Hematopoietic multipotent progenitor cell treated with erythropoietin and hydrocortisone succinate and interleukin-3 and kit ligand, for 15 days (in vitro differentiated cells): ENCODE measurements at places on chromosomes 3 and 15.

DNA sequence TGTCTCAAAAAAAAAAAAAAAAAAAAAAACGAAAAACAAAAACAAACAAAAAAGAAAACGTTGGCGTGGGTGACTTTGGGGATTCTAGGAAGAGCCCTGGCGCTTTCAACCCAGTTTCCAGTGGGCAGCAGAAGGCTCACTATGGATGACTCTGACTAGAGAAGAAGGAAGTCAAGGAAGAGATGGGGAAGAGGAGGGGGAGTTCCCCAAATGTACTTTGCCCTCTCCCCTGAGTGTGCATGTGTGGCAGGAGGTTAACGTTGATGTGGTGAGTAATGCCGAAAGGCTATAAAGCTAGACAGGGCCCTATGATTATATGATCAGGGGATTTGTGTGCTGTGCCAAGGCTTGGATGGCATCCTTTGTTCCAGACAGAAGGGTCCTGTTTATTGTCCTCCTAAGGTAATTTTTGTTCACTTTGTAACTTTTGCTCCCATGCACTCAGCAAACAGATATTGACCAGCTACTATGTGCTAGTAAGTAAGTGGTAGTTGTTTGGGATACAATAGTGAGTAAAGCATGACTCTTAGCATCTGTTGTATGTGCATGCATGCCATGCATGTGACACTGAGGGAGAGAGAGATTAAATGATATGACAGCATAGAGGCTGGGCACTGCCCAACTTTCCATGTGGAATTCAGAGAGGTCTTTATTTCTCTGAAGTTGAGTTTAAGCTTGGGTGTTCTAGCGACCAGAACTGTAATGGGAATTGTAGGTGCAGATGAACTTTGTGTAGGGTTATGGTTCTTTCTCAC is 750 bp upstream of the HHLA2 start:
- DNase-seq, result no peak

- DNase-seq, result peak; percentile 62
These were observed 39.6 kb downstream of the TMOD3 start for GRCh38 chr15:51869060-51869421.

DNA sequence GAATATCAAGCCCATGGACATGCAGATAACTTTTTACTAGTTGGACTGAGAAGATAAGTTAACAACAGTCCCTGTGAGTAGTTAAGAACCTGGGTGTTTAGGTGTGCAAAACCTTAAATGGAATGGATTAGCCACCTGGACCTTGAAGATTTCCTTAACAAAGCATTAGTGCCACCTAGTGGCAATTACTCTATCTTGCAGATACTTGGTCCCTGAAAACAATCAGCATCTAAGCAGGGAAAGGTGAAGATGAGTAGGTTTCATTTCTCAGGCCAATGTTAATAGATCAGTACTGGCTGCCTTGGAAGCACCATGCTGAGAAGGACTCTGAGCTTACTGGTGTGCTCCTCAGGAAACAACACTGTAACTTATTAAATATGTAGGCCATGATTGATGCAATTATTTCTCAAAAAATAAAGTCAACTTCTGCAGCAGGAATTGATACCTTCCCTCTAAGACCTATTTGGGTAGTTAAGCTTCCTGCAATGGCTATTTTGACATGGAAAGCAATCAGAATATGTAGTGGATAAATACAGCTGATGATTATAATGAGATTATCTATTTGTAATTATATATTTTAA is 329.4 kb downstream of the TBC1D5 start:
- DNase-seq, result peak; percentile 73

DNA sequence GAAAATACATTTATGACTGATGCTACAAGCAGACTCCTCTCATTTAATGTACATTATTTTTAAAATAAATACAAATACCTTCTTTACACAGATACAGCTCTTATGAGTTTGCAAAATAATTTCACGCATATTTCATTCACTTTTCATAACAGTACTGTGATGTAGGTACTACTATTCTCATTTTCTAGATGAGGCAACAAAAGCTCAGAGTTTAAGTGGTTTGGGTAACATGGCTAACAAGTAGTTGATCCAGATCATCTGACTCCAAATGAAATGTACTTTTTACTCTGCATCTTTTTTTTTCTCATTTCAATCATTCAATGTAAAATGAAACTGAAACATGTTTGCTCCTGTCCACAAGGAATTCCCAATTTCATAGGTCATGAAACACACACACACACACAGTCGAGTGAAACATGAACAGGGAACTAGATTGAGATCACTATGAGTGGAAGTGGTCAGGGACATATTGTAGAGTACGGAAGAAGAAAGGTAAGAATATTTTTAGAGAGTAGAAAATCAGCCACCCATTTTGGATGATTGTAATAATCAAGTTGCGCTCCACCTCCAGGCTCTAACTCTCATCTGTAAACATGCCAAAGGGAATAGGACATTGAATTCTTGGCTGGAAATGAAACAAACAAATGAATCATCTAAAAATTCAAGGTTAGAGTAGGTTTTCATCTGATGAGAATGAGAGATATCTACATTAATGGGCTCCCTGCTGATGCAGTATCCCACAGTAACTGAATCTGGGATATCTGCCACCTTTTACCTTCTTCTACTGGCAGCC is 92.4 kb downstream of the CLDN1 start:
- no peak for DNase-seq

- DNase-seq, result no peak
These were observed 1.8 kb downstream of the GASK1A start for GRCh38 chr3:42980909-42981308.

GRCh38 chr3:43748645-43749044 is 57.9 kb downstream of the ABHD5 start:
- DNase-seq, result no peak

DNA sequence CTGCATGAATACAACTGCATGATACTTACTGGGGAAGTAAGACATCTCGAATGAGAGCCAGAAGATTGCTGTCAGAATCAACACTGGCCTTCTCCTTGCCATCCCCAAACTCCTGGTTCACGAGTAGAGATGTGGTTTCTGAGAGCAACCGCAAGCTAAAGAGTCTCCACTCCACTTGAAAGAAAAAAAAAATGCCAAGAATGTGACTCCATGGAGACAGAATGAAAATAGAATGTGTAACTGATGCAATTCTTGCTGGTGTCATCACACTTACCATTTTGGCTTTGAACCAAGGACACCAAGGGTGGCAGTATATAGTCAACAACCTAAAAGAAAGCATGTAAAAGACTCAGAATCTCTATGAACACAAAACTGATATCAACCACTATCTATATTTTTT is 280.4 kb downstream of the ULK4 start:
- DNase-seq, result no peak

DNA sequence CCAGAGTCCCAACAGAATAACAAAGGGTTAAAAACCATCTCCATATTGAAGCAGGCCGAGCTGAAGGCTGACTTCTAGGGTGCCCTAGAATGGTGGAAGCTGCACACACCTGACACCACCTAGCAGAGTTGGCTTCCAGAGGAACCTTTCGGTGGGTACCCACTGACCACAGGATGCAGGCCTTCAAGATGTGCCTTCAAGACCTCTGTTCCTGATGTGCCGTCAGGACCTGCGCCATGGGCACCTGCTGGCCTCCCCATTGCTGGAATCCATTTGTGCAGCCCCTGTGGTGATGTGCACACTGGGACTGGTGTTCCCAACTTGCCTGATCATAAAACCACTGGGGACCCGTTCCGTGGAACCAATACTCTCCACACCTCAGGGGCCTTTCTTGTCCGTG is 35.7 kb upstream of the RPL32 start:
- no peak for DNase-seq

DNA sequence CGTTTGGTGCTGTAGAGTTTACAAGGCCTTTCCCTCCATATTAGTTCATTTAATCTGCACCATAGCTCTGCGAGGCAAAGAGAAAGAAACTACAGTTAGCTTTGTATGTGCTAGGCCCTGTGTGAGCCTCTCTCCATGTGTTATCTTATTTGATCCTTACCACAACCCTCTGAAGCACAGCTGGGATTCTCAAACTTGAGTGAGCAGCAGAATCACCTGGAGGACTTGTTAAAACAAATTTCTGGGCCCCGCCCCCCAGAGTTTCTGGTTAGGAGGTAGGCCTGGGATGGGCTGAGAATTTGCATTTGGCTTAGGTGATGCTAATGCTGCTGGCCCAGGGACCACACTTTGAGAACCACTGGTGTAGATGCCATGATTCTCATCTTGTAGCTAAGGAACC is 12.3 kb downstream of the CA12 start:
- no peak for DNase-seq

GRCh38 chr15:79067969-79068368 is 22.6 kb downstream of the RASGRF1 start:
- no peak for DNase-seq

DNA sequence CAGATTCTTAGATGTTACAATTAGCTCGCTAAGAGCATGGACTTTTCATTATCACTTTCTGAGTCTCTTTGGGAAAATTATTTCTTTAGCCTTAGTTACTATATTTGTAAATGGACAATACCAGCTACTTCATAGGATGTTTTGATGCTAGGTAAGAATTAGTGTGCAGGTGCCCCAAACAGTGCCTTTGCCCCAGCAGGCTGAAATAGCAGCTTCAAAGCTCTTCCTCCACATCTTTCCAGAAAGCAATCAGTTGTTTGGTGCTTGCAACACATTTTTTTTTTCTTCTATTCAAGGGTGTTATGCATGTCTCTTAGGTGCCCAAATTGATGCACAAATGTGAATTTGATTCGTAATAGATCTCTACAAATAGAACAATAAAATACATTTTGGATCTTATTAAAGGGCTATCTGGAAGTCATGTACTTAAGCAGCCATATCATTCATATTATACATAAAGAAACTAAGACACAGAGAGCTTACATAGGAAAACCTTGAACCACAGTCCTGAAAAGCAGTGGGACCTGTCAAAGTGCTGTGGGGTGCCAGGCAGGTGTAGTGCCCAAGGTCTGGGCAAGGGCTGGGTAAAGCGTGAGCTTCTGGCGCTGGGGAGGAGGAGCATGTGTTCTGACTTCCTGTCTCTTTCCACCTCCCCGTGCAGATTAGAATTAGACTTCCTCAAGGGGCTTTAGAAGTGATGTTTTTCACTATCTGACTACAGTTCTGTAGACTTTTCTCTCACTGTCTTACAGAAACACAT is 62.9 kb downstream of the FNDC3B start:
- DNase-seq, result no peak

- no peak for DNase-seq
These were observed 173.6 kb downstream of the MECOM start for GRCh38 chr3:169489775-169490546.
